B cell (primary cell): ENCODE measurements at places on chromosomes 1 and 21. TPM values are rescaled to one million over a fixed set of nuclear protein-coding genes. Genes with fewer than 3 reads are reported as not detected.

GRCh38 chr1:14639291-14640050, 41.0 kb downstream of the KAZN start:
- H3K27ac ChIP-seq = no peak overlapping the region
- no peaks in the 10 kb centered on the region for H3K4me1 ChIP-seq
- H3K4me3 ChIP-seq = no peak overlapping the region
- no peaks in the 10 kb centered on the region for H3K27me3 ChIP-seq
- DNase-seq = no peak
- H3K36me3 ChIP-seq = no peaks in the 10 kb centered on the region

DNA sequence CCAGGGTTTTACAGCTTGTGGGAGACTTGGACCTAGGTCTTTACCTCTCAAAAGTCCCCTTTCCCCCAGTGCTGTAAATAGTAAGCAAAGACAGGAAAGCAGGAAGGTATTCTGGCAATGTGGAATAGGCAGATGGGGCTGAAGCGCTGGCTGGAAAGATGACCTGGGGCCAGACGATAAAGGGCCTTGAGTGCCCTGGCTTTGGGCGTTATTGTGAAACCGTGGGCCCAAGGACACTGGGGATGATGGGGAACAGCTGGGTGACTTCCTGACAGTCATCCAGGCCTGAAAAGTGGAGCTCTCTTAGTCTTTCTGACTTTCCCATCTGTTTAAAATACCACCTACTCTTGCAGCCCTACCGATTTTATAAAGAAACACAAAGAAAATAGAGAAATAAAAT, 16.3 kb downstream of the URB2 start:
- H3K27ac ChIP-seq = no peak overlapping the region
- H3K4me3 ChIP-seq = no peak overlapping the region
- H3K4me1 ChIP-seq = peaks cover 8% of the 10 kb centered on the region
- DNase-seq = no peak

DNA sequence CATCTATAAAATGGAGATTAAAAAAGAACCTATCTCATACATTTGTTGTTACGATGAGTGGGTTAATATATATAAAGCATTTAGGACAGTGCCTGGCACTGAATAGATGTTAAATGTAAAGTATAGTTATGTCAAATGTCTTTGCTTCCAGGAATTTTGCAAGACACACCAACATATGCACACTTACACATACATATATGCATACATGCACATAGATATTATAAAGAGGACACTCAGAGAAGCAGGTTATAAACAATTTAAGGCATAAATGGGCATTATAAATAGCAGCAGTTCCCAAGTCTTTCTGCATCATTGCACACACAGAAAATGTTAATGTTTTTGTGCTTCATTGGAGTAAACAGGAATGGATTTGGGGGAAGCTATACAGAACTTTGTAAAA, 13.3 kb downstream of the CYP4X1 start:
- no peak for DNase-seq
- H3K4me3 ChIP-seq = no peak overlapping the region
- H3K27me3 ChIP-seq = no peaks in the 10 kb centered on the region
- no peaks in the 10 kb centered on the region for H3K36me3 ChIP-seq
- H3K27ac ChIP-seq = no peak overlapping the region
- H3K4me1 ChIP-seq = no peaks in the 10 kb centered on the region

- H3K27me3 ChIP-seq = no peaks in the 10 kb centered on the region
- DNase-seq = no peak
- peaks cover 2% of the 10 kb centered on the region for H3K36me3 ChIP-seq
- H3K4me1 ChIP-seq = peaks cover 27% of the 10 kb centered on the region
- no peak overlapping the region for H3K4me3 ChIP-seq
Measured at GRCh38 chr1:165734906-165735305, 33.8 kb downstream of the TMCO1 start.

The NEGR1 gene
- not detected in 2 replicates for total RNA-seq

The KCNA3 gene
- 60.0 and 62.5 TPM in 2 replicates for total RNA-seq

The CRYAA gene
- total RNA-seq = not detected in 2 replicates
